Fibroblast of skin of left quadriceps (primary cell): ENCODE measurements at places on chromosomes 11 and 22.

DNA sequence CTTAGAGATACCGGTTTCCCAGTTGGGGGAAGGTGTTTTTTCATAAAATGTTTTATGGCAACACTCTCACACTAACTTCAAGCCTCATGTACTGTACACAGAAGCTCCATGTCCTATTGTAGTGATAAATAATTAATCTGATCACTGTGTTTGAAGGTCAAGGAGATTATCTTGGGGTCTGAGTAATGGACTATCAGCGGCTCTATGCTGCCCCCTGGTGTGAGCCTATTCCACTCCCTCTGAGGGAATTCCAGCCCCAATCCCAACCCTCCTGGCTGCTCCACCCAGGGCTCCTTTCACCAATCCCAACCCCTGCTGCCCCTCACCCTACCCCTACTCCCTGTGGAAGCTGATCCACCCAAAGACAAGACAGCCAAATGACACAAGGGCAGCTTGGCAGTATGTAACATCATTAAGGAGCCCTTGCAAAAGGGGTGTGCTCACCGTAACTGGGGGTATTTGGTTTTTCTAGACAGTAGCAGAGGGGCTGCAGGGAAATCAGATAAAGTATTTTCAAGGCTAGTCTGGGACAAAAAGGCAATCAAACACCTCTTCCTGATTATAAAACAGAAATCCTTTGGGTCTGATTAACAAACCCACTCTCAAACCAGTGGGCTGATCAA is 22.3 kb downstream of the HPS4 start:
- peak; percentile 6 for DNase-seq

GRCh38 chr11:120810251-120810650 is 213.7 kb upstream of the TBCEL start:
- DNase-seq, result no peak

GRCh38 chr11:77069336-77069968 is 2.7 kb downstream of the CAPN5 start:
- DNase-seq, result no peak

DNA sequence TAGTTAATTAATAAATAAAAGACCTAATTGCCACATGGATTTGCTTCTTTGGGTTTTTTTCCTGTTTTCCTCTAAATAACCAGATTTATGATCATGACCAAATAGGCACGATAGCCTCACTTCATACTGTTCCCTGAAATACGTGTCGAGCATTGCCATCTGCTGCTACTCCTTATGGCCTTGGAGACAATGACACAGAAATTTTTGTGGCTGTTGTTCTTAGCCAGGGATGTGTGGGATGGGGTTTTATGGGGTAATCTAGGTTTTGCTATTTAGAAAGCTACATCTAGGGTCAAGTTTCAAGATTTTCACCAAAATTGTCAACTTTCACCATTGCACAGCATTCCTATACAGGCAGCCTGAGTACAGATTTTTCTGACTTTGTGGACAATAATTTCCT is 145.2 kb downstream of the DBX1 start:
- no peak for DNase-seq

- no peak for DNase-seq
Measured at GRCh38 chr11:88704485-88704884, 361.3 kb downstream of the GRM5 start.

DNA sequence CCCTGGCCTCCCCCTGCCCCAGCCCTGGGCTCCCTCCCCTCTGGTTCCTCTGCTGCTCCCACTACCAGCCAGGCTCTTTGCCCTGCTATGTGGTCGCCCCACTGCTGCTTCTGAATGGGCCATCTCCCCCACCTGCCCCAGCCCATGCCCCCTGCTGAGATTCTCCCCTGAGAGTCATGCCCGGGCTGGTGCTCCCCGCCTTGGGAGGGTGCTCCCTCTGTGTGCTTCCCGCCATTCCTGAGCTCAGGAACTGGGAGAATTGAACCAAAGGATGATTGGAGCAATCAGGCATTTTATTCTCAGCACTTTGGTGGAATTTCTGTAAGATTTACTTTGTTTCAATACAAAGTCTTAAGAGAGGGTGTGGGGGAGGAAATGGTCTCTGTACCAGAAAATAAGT is 6.8 kb downstream of the APOBEC3D start:
- DNase-seq, result no peak

GRCh38 chr11:117582433-117582832 is 214.6 kb downstream of the DSCAML1 start:
- no peak for DNase-seq

DNA sequence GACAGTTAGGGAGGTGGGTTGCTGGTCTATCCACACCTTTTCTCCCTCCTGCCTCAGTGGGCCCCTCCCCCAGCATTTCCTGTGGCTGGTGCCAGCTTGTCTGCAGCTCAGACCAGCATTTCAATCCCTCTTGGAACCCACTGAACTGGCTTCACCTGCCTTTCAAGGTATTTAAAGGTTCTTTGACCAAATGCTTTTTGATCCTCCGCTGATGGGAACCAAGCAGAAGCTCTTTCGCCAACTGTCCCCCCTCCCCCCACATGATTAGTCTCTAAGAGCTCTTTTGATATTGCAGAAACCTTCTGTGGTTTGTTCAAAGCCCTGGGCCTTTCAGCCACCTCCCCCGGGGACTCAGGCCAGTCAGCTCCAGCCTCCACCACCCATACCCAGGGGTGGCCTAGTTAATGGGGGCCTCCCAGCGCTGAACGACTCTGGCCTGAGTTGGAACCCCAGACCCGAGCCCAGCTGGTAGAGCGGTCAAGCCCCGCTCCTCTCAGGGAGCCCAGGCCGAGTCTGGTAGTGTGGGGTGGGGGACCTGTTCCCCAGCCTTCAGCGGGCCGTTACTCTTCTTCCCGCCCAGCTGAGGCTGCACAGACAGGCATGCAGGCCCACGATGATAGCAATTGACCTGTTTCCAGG is 6.0 kb upstream of the SYT7 start:
- no peak for DNase-seq

DNA sequence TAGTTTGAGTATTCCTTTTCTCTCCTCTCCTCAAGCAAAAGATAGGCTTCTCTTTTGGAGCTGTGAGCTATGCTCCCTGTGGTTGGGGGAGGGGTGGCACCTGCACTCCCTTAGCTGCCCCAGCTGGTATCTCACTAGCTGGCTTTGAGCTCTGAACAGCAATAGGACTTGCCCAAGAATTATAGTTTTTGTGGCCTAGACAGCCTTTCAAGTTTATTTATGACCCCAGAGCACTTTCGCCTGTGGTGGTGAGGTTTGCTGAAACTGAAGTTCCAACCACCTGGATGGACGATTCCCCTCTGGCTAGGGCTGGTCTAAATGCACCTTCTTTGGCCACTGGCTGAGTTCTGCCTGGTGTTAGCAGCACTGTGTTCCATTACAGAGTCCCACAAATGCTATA is 37.1 kb upstream of the SLC37A2 start:
- no peak for DNase-seq

- DNase-seq, result no peak
Measured at GRCh38 chr11:115377882-115378296, 126.3 kb downstream of the CADM1 start.

GRCh38 chr11:111379602-111380136 is 594 bp upstream of the POU2AF1 start:
- DNase-seq, result no peak

- DNase-seq, result no peak
Measured at GRCh38 chr22:24442352-24442744, 14.9 kb downstream of the ADORA2A start.

- DNase-seq, result no peak
Measured at GRCh38 chr11:95085117-95085816, 4.4 kb upstream of the ENDOD1 start.

GRCh38 chr11:72443016-72443415 is 8.7 kb upstream of the CLPB start:
- DNase-seq, result no peak

DNA sequence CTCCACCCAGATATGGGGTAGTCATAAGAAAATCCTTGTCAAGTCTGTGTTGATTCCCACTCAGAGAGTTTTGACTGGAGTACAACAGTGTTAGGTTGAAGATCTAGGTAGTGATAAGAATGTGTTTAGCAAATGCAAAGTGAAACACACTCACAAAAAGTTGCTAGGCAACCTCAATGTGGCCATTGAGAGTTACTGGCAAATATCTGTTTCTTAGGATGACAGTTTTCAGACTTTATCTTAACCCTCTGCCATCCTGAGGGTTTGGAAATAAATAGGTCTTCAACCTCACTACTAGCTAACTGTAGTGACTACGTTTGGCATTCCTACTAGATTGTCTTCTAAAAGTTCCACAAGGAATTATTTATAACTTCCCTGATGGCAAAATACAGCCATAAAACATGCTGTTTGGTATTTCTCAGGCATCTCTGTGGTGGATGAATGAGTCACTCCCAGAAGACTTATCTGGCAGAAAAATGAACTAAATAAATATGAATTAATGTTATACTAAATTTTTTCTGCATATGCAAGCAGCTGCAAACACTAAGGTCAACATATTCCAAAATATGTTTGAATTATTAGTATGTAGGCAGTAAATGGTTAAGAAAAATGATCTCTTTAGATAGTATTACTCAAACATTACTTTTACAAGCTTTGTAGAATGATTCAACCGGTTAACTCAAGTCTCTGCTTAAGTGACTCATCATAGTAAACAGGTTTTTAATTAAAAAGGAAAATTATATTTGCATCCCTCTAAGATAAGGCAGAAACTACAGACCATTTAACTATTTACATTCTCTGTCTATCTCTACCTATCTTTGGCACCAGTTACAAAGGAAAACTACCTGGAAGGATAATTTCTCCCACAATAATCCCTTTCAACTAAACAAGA is 17.1 kb upstream of the SYTL2 start:
- peak; percentile 96 for DNase-seq

DNA sequence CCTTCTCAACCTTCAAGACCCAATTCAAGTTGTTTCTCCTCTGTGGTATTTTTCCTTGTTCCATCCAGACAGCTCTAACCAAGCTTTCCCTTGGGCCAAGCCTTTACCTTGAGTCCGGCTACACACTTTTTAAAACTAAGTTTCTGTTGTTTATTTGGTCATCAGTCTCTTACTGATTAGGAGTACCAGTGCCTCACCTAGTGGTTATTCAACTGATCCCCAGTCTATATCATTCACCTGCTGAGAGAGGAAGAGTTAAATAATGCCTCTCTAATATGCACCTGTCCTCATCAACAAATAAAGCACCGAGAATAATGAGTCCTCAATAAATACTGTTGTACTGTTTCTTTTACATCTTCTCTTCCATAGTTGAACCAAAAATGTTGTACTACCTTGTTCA is 160.8 kb downstream of the MSANTD4 start:
- DNase-seq, result no peak

DNA sequence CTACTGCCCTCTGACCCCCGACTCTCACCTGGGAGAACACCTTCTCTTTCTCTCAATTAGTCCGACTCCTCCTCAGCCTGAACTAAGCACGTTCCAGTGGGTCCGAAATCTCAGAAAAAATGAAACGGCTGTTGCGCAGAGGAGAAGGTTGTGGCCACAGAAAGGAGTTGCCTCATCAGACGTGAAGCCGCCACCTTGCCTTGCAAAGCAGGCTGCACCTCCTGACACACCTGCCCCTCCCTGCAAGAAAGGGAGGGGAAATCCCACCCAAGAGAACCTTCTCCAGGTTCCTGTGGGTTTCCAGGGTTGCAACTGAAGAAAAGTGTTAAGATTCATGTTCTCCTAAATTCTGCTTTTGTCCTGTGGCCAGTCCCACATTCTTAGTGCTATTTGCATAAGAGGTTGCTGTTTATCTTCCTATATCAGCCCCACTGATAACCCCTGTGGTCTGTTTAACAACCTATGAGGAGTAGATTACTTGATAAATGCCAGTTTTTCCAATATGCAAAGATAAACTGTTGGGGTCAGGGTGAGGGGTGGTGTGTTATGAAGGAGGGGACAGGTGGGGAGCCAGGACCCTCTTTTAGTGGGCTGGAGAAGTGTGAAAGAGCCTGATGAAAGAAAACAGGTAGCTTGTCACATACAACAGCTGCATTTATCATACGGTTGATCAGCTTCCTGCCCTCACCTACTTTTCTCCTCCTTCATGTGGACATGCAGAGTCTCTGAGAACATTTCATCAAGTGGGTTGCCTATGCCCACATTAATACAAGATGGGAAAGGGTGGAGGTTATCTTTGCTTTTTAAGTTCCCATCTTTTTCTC is 18.2 kb downstream of the ZBTB16 start:
- no peak for DNase-seq

DNA sequence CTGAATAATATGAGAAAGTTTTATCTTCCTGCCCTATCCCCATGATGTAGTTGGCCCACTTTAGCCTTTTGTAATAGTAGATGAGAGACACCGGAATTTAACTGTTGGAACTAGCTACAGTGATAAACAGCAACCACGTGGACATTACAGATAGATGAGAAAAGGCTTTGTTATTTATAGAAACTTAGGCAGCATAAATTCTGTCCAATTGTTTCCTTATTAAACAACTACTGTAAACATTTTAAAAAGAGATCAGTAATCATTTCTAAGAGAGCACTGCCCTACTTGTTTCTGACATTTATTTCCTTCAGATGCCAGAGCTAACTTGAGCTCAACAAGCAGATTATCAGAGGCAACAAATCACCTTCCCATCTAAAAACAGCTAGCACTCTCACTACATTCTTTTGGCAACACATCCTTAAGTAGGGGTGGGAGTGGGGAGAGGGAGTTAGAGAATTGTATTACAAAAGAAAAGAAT is 63.1 kb downstream of the SOX6 start:
- DNase-seq, result peak; percentile 6

DNA sequence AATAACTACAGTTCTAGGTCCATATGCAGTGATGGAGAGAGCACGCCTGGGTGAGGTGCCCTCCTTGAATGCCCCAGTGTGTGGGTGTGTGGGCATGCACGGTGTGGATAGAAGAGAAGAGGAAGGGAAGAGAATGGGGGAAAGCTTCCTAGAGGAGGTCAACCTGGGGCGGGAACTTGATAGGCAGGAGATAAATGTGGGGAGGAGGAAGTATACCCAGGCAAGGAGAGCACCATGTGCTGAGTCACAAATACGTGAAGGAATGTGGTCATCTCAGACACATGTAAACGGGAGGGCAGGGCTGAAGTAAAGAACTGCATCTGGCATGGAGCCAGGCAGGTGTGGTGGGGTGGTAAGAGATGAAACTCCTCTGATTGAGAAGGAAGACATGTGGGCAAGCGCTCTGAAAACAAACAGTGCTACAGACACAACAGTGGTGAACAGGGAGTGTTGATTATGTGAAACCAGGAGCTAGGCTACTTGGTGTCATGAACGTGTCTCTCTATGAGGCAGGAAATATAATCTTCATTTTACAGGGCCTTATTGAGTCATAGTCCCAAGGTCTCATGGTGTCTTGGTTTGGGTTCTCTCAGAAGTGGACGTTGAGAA is 61.5 kb upstream of the EED start:
- no peak for DNase-seq

GRCh38 chr22:27474112-27474571 is 327.4 kb downstream of the MN1 start:
- no peak for DNase-seq

- DNase-seq, result no peak
Measured at GRCh38 chr11:106088896-106089295, 11.4 kb downstream of the AASDHPPT start.
